ENCODE measurements at places on chromosomes 11 and 22.

GRCh38 chr11:87976009-87976408 lies 199.2 kb downstream of the RAB38 start:
- no peak for DNase-seq

DNA sequence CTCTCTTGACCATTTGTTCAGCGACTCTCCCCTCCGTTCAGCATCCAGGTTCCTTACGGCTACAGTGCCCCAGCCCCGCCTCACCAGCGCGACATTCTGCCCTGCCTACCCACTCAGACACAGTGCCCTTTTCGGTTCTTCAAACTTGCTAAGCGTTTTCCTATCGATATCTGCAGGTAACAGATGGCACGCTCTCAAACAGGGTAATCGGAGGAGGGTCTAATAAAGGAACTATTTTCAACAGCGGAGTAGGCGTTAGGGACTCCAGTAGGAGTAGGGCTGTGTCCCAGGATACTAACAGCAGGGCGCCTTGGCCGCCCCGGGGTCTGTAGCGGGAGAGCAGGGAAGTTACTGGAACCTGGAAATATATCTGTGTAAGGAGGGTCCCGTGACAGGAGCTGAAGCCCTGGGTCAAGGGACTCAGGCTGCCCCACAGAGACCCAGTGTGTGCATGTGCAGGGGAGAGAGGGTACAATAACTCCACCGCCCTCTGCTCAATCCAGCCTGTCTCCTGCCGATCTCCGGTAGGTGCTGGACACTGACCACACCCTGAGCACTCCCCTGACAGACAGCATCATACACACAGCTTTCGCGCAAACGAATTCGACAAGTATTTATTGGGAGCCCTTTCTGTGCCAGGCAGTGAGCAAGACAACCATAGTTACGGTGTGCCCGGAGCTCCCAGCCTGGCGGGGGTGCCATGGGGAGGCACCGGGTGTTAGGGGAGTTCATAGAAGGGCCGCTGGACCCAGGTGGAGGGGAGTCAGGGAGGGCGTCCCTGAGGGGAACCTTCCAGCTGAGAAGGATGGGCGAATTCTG lies 2.1 kb downstream of the KLHL35 start:
- DNase-seq: no peak

GRCh38 chr11:111334532-111335502 lies 36.5 kb downstream of the POU2AF3 start:
- no peak for DNase-seq

- no peak for DNase-seq
Observed at GRCh38 chr22:46175631-46176030, 25.3 kb downstream of the PPARA start.

- DNase-seq: no peak
Observed at GRCh38 chr11:14073849-14074476, 111.4 kb downstream of the SPON1 start.

DNA sequence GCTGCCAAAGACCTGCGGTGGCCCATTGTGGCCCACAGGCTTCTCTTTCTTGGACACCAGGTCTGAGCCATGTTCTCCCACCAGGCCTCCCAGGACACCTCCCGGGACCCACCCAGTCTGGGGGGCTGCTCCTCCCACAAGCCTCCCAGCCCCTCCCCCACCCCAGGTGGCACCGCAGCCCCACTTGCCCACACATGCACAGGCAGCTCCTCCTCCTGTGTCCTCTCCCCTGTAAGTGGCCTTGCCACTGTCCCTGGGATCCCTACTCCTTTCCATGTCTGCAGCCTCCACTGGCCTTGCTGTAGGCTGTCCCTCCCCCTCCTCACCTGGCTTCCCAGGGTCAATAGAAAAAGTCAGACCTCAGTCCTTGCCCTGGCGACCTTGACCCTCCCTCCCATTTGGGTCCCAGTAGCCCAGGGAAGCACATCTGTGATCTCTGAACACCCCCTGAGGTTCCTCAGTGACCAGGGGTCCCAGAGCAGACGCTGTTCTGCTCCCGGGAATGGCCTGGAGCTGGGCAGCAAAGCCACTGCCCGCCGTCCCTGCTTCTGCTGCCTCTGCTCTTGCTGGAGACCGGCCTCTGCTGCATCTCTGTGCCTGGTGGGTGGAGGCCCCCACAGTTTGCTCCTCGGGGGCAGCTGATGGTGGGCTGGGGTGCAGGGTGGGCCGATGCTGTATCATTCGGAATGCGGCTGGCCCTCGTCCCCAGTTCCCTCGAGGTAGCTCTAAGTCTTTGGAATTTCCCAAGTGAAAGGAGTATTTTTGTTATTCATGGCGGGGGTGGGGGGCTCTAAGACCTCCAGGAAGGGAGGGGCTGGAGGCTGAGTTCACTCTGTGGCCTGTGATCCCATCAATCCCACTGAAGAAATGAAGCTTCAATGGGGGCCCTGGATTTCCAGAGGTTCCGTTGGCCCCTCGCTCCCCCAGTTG lies 43.6 kb downstream of the ARHGAP8 start:
- DNase-seq: no peak

DNA sequence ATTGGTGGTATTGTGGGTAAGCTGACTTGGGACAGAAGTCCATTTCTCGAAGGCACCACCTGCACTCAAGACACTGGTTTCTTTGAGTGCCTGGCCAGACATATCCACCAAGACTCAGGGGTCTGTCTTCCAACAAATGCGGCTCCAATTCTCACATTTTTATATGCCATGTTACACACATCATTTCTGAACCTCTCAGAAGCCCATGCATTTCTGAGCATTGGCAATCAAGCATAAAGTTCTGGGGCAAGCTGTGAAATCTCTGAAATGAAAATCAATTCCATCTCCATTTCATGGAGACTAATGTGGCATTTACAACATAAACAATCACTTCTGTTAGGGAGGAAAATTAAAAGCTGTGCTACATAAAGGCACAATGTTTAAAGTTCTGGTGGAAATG lies 243.7 kb downstream of the KIRREL3 start:
- no peak for DNase-seq

DNA sequence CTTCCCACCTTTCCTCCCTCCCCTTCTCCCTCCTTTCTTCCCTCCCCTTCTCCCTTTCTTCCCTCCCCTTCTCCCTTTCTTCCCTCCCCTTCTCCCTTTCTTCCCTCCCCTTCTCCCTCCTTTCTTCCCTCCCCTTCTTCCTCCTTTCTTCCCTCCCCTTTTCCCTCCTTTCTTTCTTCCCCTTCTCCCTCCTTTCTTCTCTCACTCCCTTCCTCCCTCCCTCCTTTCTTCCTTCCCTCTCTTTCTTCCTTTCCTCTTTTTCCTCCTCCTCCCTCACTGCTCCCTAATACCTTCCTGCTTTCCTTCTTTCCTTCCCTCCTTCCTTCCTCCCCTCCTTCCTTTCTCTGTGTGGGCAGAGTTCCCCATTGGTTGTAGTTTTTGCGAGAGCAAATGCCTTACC lies 76.1 kb downstream of the PGR start:
- DNase-seq: no peak

- peak; percentile 78 for DNase-seq
Observed at GRCh38 chr22:36180038-36180880, 19.7 kb upstream of the APOL3 start.

GRCh38 chr11:75734491-75735180 lies 17.0 kb downstream of the MOGAT2 start:
- no peak for DNase-seq

GRCh38 chr22:31199187-31199586 lies 12.9 kb upstream of the LIMK2 start:
- DNase-seq: no peak

GRCh38 chr11:123357353-123357989 lies 72.6 kb upstream of the GRAMD1B start:
- no peak for DNase-seq

- no peak for DNase-seq
Observed at GRCh38 chr11:46222490-46223251, 54.8 kb upstream of the CREB3L1 start.

GRCh38 chr11:117836077-117836960 lies 11.8 kb upstream of the FXYD2 start:
- no peak for DNase-seq

DNA sequence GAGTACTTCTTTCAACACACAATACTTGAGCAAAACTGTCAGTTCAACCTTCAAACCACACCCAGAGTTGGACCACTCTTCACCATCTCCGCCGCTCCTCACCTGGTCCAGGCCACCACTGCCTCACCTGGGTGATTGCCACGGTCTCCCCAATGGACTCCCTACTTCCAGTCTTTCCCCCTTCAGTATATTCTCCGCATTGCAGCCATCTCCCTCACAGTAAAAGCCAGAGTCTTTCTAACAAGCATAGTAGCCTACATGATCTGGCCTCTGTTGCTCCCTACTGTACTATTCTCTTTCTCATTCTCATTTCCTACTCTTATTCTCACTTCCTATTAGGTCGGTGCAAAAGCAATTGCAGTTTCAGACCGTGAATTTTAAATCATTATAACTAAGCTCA lies 28.5 kb downstream of the AASDHPPT start:
- no peak for DNase-seq

- peak; percentile 32 for DNase-seq
Observed at GRCh38 chr22:46469711-46470110, 67.7 kb downstream of the CELSR1 start.

GRCh38 chr11:1827095-1827813 lies 7.5 kb upstream of the SYT8 start:
- peak; percentile 85 for DNase-seq

DNA sequence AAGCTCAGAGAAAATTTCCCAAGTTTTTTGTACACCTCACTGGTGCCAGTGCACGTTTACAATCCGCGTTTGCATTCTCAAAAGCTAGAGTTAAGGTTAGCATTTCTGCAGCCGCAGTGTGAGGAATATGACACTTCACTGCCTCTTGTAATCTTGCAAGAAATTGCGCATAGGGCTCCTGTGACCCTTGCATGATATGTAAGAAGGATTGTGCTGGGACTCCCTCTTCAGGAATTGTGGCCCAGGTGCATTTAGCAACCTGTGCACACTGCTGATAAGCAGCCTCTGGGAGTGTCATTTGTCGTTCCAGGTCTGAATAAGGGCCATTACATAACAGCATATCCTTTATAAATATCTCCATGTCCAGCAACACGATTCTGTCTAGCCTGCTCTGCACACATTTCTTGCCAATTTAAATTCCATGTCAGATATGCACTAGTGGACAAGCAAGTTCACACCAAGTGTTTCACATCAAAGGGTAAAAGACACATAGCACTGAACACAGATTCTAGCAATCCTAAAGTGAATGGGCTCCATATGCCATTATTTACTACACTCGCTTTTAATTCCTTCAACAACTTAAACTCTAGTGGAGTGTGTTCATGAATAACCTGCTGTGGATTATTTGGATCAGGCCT lies 69.2 kb upstream of the INCENP start:
- DNase-seq: no peak

DNA sequence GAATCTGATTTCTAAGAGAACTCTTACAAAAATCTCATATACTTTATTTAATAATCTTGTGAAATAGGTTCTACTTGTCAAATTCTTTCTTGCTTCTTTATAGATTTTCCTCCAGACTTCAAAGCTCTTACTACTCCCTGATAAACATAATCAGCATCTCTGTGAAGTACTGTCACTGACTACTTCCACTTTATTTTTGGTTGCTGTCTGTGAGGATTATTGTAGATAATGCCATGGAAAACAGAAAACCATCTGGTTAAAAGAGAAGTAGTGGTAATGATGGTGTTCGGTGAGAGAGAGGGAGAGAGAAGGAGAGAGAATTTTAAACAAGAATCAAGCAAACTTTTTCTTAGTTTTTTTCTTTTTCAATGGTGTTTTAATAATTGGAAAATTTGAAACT lies 152.3 kb downstream of the TMEM135 start:
- no peak for DNase-seq

GRCh38 chr11:96177146-96177545 lies 165.8 kb downstream of the MAML2 start:
- DNase-seq: no peak

GRCh38 chr22:18985780-18986179 lies 49.7 kb upstream of the PRODH start:
- peak; percentile 45 for DNase-seq

DNA sequence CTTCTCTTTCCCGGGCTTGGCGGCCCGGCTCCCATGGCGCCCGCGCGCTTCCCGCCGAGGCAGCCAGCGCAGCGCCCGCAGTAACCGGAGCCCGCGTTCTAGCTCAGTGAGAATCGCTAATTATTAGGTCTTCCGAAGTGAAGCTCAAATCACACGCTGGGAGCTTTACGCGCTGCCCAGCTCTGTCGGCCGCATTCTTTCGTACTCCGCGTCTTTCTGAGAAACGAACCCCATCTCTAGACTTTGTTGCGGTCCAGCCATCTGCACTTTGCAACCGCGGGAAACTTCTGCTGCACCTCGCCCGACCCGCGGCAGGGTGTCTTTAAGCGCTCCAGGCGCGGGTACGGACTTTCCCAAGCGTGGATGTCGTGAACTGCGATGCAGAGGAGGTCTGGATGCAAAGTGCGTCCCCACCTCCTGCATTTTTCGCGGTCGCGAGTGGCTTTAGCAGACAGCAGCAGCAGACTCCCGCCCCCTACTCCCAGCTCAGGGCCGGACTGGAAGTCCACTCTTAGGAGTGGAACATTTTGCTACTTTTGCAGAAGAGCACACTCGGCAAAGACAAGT lies 6.0 kb upstream of the PAX6 start:
- DNase-seq: no peak

GRCh38 chr11:74412321-74412720 lies 14.1 kb upstream of the PGM2L1 start:
- DNase-seq: no peak

- no peak for DNase-seq
Observed at GRCh38 chr22:26927821-26928220, 270.4 kb downstream of the MIAT start.

DNA sequence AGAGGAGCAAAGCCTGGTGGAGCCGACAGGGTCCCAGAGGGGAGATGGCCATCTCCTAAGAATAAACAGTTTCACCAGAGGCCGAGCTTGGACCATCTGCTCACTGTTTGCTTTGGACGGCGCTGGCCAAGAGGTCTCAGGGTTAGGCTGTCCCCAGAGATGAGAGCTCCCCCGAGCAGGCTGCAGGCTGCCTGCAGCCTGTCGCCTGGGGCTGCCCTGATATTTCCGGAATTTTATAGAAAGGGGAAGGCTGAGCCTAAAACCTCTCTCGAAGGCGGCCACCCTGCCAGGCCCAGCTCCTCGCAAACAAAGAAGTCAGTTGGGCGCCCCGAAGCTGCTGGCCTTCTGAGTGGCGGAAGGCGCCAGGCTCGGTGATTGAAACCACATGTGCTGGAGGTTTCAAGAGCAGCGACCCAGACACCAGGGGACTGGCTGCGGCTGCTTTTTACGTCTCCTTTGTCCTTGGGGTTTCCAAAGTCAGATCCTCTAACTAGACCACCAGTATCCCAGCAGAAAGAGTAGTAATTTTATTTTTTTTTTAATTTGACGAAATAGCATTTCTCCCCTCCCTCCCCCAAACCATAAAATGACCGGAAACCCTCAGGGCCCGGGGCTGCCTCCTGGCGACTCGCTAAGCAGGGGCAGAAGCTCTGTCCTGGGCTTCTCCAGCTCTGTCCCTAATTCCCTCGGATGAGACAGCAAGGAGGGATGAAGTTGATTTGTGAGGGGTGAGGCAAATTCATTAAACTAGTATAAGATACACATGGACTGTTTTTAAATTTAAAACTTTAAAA lies 57.4 kb downstream of the CLMP start:
- DNase-seq: no peak

DNA sequence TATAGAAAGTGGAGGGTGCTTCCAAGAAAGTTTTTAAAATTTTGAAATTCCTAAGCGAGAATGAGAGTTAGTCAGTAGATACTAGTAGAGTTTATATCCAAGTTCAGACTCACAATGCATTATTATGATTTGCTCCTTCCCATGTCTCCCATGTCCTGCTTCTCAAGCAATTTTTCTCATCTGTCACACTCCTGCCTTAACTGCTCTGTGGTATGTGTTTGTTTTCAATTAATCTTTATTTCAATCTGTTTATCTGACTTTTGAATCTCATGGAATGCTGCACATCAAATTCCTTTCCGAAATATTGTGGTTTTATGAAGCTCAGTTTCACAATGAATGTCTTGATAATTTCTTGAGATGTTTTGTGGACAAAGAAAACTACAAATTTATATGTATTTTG lies 18.1 kb downstream of the THY1 start:
- no peak for DNase-seq
